ENCODE measurements at places on chromosomes 7 and 10.

DNA sequence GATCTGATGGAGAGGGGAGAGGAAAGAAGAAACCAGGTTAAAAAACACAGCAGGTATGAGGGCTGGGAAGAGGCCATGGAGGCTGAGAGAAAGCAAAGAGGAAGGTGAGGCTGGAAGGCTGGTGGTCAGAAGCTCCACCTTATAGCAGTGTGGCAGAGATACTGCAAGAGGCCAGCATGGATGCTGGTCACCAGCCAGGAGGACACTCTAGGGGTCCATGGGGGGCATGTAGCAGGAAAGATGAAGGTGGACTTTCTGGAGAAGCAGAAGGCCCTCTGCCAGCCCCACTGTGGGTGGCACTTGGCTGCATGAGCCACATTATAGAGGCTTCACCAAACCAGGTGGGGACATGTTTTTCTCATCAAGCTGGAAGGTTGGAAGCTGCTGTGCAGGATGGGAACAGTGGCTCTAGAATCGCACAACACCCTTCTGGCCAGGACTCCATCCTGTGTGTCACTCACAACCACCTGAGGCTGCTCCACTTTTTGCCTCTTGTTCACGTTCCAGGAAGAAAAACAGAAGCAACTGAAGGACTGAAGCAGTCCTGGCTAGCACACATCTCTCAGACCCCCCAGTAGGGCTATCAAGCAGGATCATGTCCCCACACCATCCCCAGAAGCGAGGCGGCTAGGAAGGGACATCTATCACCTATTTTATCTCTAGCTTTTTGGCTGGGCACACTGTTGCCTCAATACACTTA lies 587.5 kb upstream of the MGMT start:
- DNase-seq, result no peak

DNA sequence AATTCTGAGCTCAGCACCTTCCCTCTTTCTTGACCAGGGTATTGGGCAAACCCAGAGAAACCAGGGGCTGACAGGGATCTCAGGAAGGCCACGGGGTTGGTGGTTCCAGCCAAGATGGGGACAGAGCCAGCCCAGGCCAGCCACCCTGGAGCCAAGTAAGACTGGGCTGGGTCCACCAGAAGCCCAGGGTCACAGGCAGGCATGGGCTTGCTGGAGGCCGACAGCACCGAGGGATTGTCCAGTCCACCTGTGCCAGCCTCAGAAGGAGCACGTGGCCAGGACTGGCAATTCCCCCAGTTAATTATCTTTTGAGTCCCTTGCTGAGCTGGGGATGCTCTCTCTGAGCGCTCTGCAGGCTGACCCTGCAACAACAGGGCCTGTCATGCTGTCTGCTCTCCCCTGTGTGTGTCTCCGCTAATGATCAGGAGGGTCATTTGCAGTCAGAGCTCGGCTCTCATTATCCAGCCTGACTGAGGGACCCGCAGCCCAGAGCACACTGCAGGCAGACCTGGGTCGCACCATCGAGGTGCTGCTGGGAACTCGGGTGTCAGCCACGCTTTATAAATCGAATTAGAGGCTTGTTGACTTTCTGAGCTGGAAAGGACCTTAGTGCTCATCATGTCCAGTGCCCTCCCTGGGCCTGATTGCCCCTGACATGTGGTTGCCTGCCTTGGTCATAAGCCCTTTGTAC lies 69.5 kb upstream of the PPIF start:
- DNase-seq, result no peak

DNA sequence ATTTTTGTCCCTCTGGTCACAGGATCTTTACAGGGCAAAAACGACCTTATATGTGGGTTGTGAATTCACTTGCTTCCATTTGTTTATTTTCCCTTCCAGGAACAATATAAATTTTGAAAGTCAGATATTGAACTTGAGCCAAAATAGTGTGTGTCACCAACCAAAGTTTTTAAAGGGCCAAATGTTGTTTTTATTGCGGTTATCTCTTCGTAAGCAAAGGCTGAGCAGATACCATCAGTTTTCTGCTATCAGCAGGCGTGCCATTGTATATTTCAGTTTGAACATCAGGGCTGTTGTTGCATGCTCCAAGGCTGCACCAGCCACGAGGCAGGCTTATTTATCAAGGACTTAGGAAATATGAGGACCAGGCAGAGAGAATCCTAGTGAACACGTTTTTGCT lies 160.3 kb downstream of the PAXIP1 start:
- DNase-seq, result no peak

- no peak for DNase-seq
Observed at GRCh38 chr7:66301737-66302136, 96.6 kb downstream of the TPST1 start.

GRCh38 chr7:73343671-73344380 lies 15.9 kb downstream of the FKBP6 start:
- DNase-seq, result no peak

- no peak for DNase-seq
Observed at GRCh38 chr10:128149267-128150014, 23.2 kb upstream of the MKI67 start.

GRCh38 chr10:132943058-132943790 lies 854 bp upstream of the CFAP46 start:
- no peak for DNase-seq

GRCh38 chr7:128940494-128941322 lies 3.0 kb downstream of the IRF5 start:
- DNase-seq, result no peak

- no peak for DNase-seq
Observed at GRCh38 chr7:45677311-45677900, 103.2 kb downstream of the ADCY1 start.

- no peak for DNase-seq
Observed at GRCh38 chr7:27096768-27097514, 1.1 kb upstream of the HOXA1 start.

GRCh38 chr7:150945853-150946420 lies 32.2 kb downstream of the KCNH2 start:
- no peak for DNase-seq

DNA sequence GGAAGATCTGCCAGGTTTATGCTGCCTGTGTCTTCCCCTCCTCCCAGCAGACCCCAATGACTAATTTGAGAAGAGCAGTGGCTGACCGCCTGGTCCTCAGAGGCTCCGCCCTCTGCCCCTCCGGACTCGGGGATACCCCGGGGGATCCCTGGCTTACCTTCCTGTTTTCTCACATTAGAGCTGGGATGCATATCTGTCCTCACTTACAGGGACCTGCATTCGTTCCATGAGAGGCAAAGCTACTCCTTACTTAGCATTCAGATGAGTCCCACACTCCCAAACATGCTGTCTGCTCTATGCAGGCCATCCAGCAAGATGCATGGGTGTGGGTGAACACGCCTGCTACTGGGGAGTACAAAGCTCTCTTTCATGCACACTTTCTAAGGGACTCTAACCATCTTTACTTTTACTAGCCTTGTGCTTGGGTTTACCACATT lies 24.0 kb downstream of the VOPP1 start:
- no peak for DNase-seq
